ENCODE measurements at places on chromosomes 11 and 22.

GRCh38 chr11:55572548-55572947, 620 bp downstream of the OR4C16 start:
- no peak for DNase-seq

DNA sequence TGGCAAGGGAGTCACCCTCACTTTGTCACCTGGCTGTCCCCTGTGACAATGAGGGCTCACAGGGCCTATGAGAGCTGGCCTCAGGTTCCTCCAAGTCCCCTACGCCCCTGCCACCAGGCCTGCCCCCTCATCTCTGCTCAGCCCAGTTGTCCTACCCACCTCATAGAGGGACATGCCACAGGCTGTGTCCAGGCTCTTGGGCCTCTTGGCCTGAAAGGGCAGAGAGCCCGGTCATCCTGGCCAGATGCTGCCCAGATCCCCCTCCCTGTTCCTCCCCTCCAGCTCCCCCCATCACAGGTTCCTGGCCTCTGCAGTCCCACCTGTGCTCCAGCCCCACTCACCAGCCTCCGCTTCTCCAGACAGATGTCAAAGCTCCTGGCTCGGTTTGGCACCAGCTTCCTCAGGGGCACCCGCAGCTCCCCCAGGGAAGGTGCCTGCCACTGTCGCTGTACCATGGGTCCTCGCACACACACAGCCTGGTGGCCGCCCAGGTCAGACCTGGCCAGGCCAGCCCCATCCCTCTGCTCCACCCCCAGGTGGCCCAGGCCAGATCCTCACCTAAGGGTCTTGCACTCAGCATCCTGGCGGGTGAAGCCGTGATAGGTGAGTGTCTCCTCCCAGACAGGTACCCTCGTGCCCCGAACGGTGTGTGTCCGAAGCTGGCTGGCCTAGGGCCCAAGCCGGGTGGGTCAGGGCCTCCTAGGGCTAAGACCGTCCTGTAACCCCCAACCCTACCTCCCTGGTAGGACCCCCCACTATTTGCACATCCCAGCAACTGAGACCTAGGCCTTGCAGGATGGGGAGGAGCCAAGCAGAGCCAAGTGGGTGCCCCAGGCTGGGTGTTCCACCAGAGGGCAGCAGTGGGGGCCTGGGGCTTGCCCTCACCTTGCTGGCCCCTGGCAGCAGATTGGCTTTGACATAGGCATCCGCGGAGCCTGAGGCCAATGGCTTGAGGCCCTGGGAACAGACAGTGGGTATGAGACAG, 8.3 kb downstream of the NDUFV1 start:
- DNase-seq: no peak

GRCh38 chr11:35814720-35815305, 129.0 kb upstream of the LDLRAD3 start:
- no peak for DNase-seq

- no peak for DNase-seq
Observed at GRCh38 chr11:128714881-128715280, 21.0 kb downstream of the FLI1 start.

DNA sequence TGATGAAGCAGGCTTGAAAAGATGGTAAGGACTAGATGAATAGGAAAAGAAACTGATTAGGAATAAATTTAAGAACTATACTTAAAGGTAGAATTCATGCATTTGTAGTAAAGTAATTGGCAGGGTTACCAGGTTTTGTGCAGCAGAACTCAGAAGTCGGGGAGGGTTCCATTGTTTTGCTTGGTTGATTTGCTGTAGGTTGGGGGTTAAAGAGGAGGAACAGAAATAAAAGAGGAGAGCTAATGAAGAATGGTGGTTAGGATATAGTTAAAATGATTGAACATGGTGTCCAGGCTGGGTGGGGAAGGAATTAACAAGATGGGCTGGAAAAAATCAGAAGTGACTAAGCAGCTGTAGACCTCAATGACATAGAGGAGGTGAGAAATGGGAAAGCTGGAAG, 5.5 kb upstream of the SPON1 start:
- no peak for DNase-seq

- no peak for DNase-seq
Observed at GRCh38 chr11:119062779-119063178, 4.8 kb upstream of the VPS11 start.

GRCh38 chr11:76889411-76889975, 28.8 kb downstream of the ACER3 start:
- DNase-seq: no peak

DNA sequence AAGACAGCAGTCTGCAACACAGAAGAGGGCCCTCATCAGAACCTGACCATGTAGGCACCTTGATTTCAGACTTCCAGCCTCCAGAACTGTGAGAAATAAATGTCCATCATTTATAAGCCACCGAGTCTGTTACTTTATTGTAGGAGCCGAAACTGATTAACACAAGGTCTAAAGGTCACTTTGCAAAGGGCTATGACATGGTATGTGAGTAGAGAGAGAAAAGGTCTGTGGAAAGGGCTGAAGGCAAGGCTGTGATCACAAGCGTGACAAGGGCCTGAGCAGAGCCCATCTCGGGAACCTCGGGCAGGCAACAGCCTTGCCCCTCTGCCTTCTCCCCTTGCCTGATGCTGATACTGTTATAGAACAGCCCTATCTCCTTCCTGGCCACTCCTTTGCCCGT, 73.4 kb upstream of the TEAD1 start:
- no peak for DNase-seq

- DNase-seq: no peak
Observed at GRCh38 chr11:13465909-13466371, 2.9 kb upstream of the BTBD10 start.

GRCh38 chr11:80521592-80521991, 1080.8 kb upstream of the TENM4 start:
- no peak for DNase-seq

DNA sequence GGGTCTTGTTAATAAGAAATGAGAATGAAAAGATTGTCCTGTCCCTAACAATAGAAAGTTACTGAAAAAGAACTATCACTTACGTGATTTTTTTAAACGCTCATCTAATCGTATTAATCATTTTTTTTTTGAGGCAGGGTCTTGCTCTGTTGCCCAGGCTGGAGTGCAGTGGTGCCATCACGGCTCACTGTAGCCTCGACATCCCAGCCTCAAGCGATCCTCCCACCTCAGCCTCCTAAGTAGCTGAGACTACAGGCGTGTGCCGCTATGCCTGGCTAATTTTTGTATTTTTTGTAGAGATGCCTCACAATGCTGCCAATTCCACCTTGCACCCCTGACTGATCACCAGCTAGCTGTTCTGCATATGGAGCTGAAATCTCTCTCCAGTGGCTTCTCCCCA, 15.7 kb downstream of the PDGFB start:
- no peak for DNase-seq

- no peak for DNase-seq
Observed at GRCh38 chr22:44210722-44211121, 30.0 kb downstream of the PARVG start.

GRCh38 chr22:40021401-40022000, 26.7 kb downstream of the FAM83F start:
- no peak for DNase-seq

DNA sequence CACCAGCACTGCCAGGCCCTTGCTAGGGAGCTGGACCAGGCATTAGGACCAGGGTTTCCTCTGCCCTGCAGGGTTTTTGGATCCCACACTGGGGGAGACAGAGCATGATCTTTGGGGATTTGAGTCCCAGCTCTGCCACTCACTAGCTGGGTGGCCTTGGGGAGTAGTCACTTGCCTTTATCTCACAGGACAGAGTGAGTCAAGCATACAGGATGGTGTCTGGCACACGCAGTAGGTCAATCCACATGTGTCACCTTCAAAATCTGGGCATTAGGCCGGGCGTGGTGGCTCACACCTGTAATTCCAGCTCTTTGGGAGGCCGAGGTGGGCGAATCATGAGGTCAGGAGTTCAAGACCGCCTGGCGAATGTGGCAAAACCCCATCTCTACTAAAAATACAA, 2.7 kb downstream of the NEFH start:
- DNase-seq: no peak

DNA sequence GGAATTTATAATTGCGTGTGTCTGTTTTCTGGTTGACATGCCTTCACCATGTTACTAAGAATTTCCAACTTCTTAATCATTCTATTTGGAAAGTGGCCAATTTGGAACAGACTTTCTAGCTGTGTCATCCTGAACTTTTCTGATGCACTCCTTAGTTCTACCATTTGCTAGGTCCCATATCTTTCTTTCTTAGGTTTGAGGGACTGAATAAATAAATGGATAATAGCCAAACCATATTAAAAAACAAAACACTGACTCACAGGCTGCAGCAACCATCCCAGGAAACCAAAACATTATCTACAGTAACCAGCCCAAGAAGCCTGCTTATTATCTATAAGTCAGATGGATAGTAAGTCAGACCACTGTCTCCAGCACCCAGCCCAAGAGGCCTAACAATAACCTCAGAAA, 57.5 kb upstream of the PLET1 start:
- no peak for DNase-seq

- no peak for DNase-seq
Observed at GRCh38 chr22:49827853-49828598, at the start of gene BRD1. TSS of gene BRD1 (minus strand) at chr22:49827873. CDS start at chr22:49824317, 3,556 bp downstream.

DNA sequence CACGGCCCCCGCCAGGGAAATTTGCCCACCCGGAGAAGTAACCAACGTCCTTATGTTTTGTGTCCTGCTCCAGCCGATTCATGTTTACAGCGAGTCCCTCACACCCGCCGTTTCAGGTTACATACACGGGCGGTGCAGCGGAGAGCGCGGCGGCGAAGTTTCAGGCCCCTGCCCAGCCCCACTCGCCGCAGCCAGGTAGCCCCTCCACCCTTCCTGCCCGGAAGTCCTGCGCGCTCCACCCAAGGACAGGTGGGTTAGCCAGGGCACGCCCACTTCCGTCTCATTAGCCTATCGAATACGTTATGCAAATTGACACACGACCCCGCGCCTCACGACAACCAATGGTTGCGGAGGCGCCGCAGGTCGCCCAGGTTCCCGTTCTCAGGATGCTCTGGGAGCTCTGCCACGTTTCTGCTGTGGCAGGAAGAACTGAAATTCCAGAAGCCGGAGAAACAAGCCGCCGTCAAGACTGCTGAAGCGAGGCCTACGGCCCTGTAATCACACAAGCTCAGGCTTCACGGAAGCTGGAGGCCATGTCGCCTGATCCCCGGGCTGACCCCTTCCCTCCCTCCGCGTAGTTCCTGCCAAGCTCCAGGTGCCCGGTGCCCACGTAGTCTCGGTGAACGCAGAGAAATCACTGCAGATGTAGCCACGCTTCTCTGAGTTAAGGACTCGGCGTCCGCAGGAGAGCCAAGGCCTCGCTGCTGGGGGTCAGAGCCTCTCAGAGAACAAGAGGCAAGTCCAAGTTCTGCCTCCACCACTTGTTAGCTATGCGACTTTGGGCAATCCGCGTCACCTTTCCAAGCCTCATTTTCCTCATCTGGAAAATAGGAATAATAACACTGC, 22.4 kb upstream of the MYH9 start:
- peak; percentile 42 for DNase-seq
